GM20000 (cell line): ENCODE measurements at places on chromosomes 1 and 21.

- DNase-seq: no peak
Measured at GRCh38 chr21:21818898-21819297, 820.7 kb downstream of the NCAM2 start.

GRCh38 chr1:35560256-35561225, 2.9 kb downstream of the NCDN start:
- DNase-seq: no peak

- DNase-seq: no peak
Measured at GRCh38 chr1:239718997-239719628, 332.7 kb downstream of the CHRM3 start.

DNA sequence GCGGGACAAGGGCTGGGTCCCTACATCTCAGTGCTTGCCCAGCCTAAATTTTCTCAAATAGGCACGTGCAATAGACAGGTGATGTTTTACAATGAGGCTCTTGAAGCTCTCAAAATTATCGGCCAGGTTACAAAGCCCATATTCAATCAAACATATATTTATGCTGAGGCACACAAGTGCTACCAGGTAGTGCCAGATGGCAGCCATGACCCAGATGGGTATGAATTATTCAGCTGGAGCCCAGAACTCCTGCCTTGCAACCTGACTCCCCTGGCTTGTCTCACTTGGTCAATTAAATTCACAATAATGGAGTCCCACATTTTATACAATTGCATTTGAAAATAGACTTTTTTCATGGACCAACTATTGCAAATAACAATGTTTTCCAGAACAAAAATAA, 12.3 kb upstream of the ADAM30 start:
- no peak for DNase-seq

- no peak for DNase-seq
Measured at GRCh38 chr21:45317398-45318145, 29.9 kb upstream of the POFUT2 start.

- no peak for DNase-seq
Measured at GRCh38 chr1:96488777-96489176, 232.8 kb upstream of the PTBP2 start.
